Stimulated activated CD4-positive, alpha-beta T cell treated with anti-CD3 and anti-CD28 coated beads, Interleukin-12 subunit alpha, Interleukin-12 subunit beta, amount 100 ng/mL, for 24 hours (primary cell): ENCODE measurements at places on chromosomes 12 and 14.

GRCh38 chr14:98909251-98909944, 362.6 kb downstream of the BCL11B start:
- DNase-seq = no peak

- DNase-seq = no peak
These were observed 155.0 kb downstream of the CRADD start for GRCh38 chr12:93832131-93832530.

GRCh38 chr12:65741656-65742017, 82.6 kb upstream of the HMGA2 start:
- DNase-seq = no peak

DNA sequence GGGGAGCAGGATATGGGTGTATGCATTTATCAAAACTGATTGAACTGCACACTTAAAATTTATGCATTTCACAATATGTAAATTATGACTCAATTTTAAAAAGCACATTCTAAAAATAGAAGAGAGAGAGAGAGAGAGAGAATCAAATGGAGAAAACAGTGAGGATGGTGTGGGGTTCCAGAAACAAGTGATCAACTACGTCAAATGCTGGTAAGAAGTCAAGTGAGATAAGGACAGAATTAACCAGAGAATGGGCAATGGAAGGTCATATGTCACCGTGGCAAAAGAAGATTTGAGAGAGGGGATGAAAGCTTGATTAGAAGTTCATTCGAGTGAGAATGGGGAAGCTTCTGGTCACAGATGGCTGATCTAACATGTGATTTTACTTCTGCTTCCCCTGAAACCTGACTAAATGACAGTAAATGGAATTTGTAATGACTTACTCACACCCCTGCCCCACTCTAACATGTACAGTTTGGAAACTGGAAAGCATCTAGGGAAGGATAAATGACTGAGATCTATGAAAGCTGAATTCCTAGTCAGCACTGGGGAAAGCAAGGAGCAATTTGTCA, 276.5 kb upstream of the AMIGO2 start:
- no peak for DNase-seq

- no peak for DNase-seq
These were observed 251.2 kb downstream of the ACSS3 start for GRCh38 chr12:81329085-81329484.

DNA sequence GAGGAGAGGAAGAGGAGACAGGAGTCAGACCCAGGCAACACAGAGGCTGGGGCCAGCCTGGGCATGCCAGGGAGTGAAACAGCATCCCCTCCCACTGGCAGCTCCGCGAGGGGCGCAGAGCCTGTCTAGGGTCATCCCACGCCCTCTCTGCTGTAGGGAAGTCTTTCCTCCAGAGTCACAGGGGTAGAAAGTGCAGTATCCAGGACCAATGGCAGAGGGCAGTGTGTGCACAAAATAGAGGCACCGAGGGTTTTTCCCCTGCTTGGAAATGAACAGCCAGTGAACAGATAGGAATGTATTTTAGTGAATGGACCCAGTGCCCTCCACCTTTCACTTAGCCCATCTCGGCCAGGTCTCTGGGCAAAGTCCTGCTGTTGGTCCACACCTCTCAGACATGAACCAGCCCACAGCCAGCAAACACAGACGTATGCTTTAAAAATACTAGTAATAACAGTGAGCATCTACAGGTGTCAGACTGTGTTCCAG, 9.4 kb upstream of the KRT74 start:
- DNase-seq = peak; percentile 41

GRCh38 chr12:39989501-39989900, 116.4 kb downstream of the SLC2A13 start:
- no peak for DNase-seq

- no peak for DNase-seq
These were observed 92.7 kb downstream of the TTLL5 start for GRCh38 chr14:75753696-75754095.

- no peak for DNase-seq
These were observed 6.0 kb upstream of the GTSF1 start for GRCh38 chr12:54479421-54479820.

- DNase-seq = no peak
These were observed 6.2 kb downstream of the WNT10B start for GRCh38 chr12:48965298-48965838.

GRCh38 chr12:128864516-128865186, 11.4 kb downstream of the GLT1D1 start:
- DNase-seq = no peak

DNA sequence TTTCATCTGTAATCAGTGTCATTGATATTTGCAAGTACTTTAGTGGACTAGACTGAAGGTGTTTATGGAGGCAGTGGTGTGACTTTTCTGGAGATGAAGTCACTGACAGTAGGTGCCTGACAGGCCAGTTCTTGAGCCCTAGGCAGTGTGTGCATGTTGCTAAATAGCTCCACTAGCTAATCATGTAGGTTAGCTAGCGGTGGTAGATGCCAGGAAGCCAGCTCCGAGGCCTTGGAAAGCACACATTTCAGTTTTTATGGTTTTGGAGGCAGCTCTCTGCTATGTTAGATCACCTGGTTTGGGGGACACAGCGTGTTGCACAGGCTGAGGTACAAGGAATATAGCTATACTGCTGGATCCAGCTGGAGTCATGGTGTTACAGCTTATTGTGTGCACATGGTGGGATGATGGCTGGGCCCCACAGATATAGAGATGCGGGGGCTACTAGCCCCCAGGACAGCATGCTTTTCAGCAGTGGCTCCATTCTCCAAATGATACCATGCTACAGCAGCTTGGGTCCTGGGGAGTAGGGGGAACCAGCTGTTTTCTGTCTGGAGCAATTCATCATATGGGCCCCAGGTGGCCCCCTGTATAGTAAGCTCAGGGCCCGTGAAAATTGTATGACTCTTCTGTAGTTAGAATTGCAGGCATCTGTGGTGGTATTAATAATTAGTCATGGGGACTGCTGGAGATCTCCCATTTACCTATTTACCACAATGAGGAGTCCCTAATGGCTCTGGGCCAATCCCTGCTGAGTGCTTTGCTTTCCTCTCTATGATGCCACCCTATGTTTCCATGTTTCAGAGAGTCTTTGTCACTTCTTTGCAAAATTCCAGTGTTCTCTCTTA, 367.2 kb upstream of the LMO3 start:
- no peak for DNase-seq

GRCh38 chr12:31491241-31491794, 99.6 kb downstream of the DENND5B start:
- DNase-seq = no peak

GRCh38 chr12:103737881-103738280, 103.2 kb downstream of the NT5DC3 start:
- no peak for DNase-seq

GRCh38 chr12:124852329-124852831, 11.3 kb downstream of the SCARB1 start:
- no peak for DNase-seq

- no peak for DNase-seq
These were observed 102.1 kb downstream of the DENND5B start for GRCh38 chr12:31488737-31489338.

GRCh38 chr12:66495709-66496108, 183.2 kb downstream of the GRIP1 start:
- DNase-seq = no peak

DNA sequence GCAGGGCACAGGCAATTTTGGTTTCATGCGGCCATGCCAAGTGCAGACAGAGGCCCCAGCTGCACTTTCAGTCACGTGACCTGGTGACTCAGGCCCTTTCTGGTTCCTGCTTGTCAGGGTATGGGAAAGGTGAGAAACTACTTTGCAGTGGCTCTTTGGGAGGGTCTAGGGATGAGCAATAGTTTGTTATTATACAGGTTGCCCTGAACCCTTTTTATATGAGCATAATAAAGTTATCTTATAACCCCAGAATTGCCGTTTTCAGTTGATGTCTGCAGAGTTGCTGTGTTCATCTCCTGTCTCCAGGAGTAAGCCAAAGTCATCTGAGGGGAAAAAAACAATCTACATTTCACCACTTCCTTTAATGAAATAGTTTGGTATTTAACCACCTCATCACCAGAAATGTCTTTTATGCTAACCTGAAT, 30.9 kb upstream of the EMP1 start:
- peak; percentile 79 for DNase-seq

GRCh38 chr12:67484791-67485480, 163.6 kb upstream of the DYRK2 start:
- no peak for DNase-seq

DNA sequence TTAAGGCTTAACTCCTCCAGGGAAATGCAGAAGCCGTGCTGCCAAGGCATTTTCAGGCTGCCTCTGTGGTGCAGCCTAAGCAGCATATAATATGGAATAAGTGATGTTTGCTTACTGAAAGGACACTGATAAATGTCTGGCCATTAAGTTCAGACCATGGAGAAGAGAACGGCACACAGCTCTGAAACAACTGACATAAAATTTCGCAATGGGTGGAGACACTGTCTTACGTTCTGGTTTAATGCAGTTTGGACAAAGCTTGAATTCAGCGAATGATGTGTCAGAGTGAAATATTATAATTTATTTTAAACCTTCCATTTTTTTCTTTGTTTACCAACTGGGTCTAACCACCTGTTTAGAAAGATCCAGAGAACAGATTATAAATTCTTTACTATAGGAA, 27.2 kb upstream of the NRXN3 start:
- DNase-seq = no peak
